Type B pancreatic cell (in vitro differentiated cells): ENCODE measurements at places on chromosomes 16 and 17. TPM values are rescaled to one million over a fixed set of nuclear protein-coding genes. Genes with fewer than 3 reads are reported as not detected.

Gene TBKBP1
- total RNA-seq = 10.5 and 19.7 TPM in 2 replicates

Gene NHLRC4
- total RNA-seq = 0.52 and 1.4 TPM in 2 replicates

Gene GDPD3
- 19.7 and 23.2 TPM in 2 replicates for total RNA-seq

Gene CDR2L
- 34.9 and 96.2 TPM in 2 replicates for total RNA-seq

Gene GSPT1
- 99.1 and 101 TPM in 2 replicates for total RNA-seq

Gene GPR142
- 4.1 and 8.8 TPM in 2 replicates for total RNA-seq

Gene CLEC19A
- total RNA-seq = not detected in 2 replicates

Gene SNAI3
- 0.68 and 0.79 TPM in 2 replicates for total RNA-seq

DNA sequence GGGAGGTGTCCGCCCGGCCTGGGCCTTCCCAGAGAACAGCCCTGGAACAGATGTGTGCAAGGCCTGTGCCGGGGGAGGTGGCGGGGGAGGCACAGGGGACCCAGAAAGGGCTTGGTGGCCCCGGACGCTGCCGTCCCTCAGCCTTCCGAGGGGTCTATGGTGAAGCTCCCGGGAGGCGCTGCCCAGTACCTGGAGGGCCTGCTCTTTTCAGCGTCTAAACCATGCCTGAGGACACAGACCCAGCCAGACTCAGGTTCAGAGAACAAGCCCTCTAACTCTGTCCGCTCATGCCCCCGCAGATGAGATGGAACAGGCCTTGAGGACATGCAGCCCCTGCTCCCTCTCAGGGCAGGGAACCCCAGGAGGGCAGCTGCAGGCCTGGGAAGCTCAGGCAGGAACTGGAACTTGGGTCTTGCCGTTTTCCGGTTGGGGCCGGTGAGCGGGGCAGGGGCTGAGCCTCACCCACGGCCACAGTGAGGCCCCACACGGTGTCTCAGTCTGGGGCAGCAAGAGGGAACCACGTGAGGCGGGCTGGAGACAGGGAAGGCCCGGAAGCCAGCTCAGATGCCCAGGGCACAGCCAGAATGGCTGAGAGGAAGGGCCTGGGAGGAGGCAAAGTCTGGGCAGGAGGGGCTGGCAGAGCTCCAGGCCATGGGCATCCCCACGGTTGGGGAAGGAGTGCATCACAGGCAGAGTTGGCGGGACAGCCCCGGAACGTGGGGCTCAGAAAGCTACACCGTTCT is 12.5 kb downstream of the SLC16A3 start:
- H3K27me3 ChIP-seq = no peaks in the 10 kb centered on the region
- no peak overlapping the region for H3K27ac ChIP-seq
- peaks cover 10% of the 10 kb centered on the region for H3K36me3 ChIP-seq
- peaks cover 5% of the 10 kb centered on the region for H3K4me1 ChIP-seq
- no peak overlapping the region for H3K4me3 ChIP-seq

GRCh38 chr17:13350466-13350865 is 251.3 kb downstream of the HS3ST3A1 start:
- no peak for DNase-seq
- no peaks in the 10 kb centered on the region for H3K27me3 ChIP-seq

GRCh38 chr16:22053921-22054341 is 38.4 kb upstream of the VWA3A start:
- H3K4me3 ChIP-seq = no peak overlapping the region
- no peaks in the 10 kb centered on the region for H3K4me1 ChIP-seq
- no peak overlapping the region for H3K27ac ChIP-seq
- H3K27me3 ChIP-seq = no peaks in the 10 kb centered on the region

GRCh38 chr17:70609566-70609965 is 440.2 kb downstream of the KCNJ2 start:
- H3K4me1 ChIP-seq = peaks cover 9% of the 10 kb centered on the region
- H3K27me3 ChIP-seq = no peaks in the 10 kb centered on the region
- H3K4me3 ChIP-seq = no peak overlapping the region
- H3K36me3 ChIP-seq = no peaks in the 10 kb centered on the region

DNA sequence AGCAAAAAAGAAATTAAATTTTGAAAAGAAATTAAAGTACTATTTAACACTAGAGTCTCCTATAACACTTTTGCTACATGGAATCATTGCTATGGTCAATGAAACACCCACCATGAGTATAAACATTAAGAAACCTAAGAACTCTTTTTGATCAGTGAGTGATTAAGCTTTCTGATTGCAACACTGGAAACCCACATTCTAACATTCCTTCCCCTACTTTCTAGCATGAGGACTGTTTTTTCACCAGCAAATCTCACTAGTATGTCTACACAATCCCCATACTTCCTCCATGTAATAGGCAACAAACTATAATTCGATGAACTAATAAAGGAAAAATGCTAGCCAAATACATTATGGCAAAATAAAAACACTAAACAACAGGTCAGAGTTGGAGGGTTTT is 54.7 kb downstream of the SKAP1 start:
- H3K36me3 ChIP-seq = no peaks in the 10 kb centered on the region
- H3K27ac ChIP-seq = no peak overlapping the region
- DNase-seq = no peak
- no peaks in the 10 kb centered on the region for H3K4me1 ChIP-seq
- H3K4me3 ChIP-seq = no peak overlapping the region

- peak; percentile 64 for DNase-seq
- H3K36me3 ChIP-seq = peaks cover 13% of the 10 kb centered on the region
- H3K4me3 ChIP-seq = peak overlapping the region; percentile 89
- peak overlapping the region; percentile 99 for H3K27ac ChIP-seq
Measured at GRCh38 chr17:36593656-36594316, 2.1 kb downstream of the DHRS11 start.

DNA sequence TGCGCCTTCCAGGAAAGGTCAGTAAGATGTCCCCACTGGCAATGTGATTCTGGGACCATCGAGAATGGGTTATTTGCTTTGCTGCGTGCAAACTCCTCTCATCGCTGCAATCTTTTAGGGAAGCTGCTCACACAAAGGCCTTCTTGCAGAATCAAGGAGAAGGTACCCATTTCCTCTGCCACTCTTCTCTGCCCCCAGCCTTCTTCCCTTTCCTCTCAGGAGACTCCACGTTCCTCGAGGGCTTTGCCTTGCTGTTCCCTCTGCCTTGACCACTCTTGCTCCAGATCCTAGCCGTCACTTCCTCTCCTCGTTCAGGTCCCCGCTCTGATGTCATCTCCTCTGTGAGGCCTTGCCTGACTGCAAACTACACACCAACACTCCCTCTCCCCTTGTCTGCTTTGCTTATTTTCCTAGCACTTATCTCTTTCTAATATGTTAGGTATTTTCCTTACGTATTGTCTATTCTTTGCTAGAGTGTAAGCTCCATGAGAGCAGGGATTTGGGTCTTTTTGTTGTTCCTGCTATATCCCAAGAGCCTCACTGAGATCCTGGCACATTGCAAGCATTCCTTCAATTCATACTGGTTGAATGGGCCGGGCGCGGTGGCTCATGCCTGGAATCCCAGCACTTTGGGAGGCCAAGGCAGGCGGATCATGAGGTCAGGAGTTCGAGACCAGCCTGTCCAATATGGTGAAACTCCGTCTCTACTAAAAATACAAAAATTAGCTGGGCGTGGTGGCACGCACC is 5.3 kb upstream of the CRK start:
- H3K27me3 ChIP-seq = no peaks in the 10 kb centered on the region
- H3K4me1 ChIP-seq = no peaks in the 10 kb centered on the region
- no peak for DNase-seq
- no peaks in the 10 kb centered on the region for H3K36me3 ChIP-seq
- H3K27ac ChIP-seq = peak overlapping the region; percentile 31
- H3K4me3 ChIP-seq = no peak overlapping the region

GRCh38 chr17:79836972-79837887 is 2.0 kb downstream of the CBX4 start:
- H3K4me3 ChIP-seq = peak overlapping the region; percentile 94
- H3K27me3 ChIP-seq = peaks cover 45% of the 10 kb centered on the region
- peaks cover 9% of the 10 kb centered on the region for H3K36me3 ChIP-seq
- peaks cover 21% of the 10 kb centered on the region for H3K4me1 ChIP-seq
- peak overlapping the region; percentile 94 for H3K27ac ChIP-seq

- peaks cover 9% of the 10 kb centered on the region for H3K27me3 ChIP-seq
- no peak overlapping the region for H3K27ac ChIP-seq
- H3K4me3 ChIP-seq = no peak overlapping the region
- H3K36me3 ChIP-seq = no peaks in the 10 kb centered on the region
Measured at GRCh38 chr17:36072431-36073121, 8.5 kb downstream of the CCL18 start.

GRCh38 chr16:13060932-13061331 is 159.5 kb downstream of the SHISA9 start:
- DNase-seq = no peak
- H3K36me3 ChIP-seq = no peaks in the 10 kb centered on the region
- H3K4me3 ChIP-seq = no peak overlapping the region
- H3K4me1 ChIP-seq = no peaks in the 10 kb centered on the region
- H3K27ac ChIP-seq = no peak overlapping the region

GRCh38 chr17:78781104-78781892 is 775 bp downstream of the CYTH1 start:
- H3K36me3 ChIP-seq = no peaks in the 10 kb centered on the region
- H3K4me3 ChIP-seq = peak overlapping the region; percentile 92
- H3K4me1 ChIP-seq = peaks cover 19% of the 10 kb centered on the region
- H3K27ac ChIP-seq = peak overlapping the region; percentile 58

DNA sequence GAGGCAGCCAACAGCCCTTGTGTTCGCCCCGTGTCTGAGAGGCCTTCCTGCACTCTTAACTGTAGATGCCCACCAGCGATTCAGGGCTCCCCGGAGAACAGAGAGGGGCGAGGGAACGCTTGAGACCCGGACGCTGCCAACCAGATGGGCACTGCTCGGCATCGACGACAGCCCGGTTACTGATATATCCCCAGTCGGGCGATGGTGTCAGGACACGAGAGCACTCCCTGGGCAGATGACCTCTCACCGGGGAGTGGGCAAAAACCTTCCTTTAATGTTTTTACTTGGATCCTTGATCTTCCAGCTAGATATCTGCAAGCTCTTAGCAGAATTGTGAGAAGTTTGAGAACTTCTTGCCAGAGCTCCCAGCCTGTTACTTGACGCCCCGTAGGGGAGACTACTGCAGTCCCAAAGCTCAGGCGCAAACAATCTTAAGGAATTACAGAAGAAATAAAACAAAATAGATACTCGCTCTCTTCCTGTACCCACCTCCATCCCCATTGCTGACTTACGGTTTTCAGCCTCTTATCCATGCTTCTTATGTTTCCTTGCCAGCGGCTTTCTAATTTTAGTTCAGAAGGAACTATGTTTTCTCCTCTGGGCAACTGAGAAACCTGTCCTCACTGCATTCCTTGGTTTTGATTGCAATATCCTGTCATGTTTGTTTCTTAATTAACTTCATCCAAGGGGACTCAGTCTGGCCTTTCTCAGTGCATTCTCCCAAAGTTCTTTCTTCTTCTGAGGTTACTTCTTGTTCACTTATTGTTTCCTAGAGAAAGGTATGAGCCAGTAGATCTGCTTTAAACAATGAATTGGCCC is 845 bp downstream of the SP2 start:
- H3K4me3 ChIP-seq = peak overlapping the region; percentile 89
- DNase-seq = no peak
- peaks cover 29% of the 10 kb centered on the region for H3K4me1 ChIP-seq
- no peaks in the 10 kb centered on the region for H3K27me3 ChIP-seq
- H3K36me3 ChIP-seq = peaks cover 10% of the 10 kb centered on the region
- H3K27ac ChIP-seq = peak overlapping the region; percentile 88

GRCh38 chr16:52460639-52461178 is 86.2 kb downstream of the TOX3 start:
- H3K27me3 ChIP-seq = peaks cover 42% of the 10 kb centered on the region
- peaks cover 3% of the 10 kb centered on the region for H3K36me3 ChIP-seq
- H3K4me3 ChIP-seq = no peak overlapping the region
- peaks cover 15% of the 10 kb centered on the region for H3K4me1 ChIP-seq
- DNase-seq = no peak

DNA sequence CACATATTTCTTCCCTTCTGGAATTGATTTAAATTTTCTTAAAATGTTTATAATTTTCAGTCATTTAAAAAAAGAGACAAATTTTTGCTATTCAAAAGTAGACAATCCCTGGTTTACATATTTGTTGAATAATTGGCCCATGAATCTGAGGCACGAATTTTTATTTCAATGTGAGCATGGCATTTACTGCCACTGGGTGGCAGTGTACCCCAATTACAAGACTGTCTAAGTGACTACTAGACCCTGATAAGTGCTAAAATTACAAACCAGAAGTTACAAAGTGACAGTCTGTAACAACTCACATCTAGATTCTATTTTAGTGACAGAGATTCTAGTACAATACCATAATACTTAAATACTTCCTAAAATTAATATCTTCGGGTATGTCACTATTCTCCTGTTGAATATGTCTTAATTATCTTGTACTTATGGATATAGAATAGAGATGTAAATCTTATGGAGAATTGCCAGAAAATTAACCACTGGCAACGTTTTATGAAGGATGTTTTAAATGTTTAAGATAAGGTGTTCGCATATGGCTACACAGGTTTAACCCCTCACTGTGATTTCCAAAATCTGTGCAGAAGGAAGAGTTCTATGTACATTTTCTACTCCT is 235.8 kb downstream of the MAP2K4 start:
- peaks cover 30% of the 10 kb centered on the region for H3K27me3 ChIP-seq
- DNase-seq = no peak
- no peaks in the 10 kb centered on the region for H3K4me1 ChIP-seq
- no peaks in the 10 kb centered on the region for H3K36me3 ChIP-seq
- H3K4me3 ChIP-seq = no peak overlapping the region
- H3K27ac ChIP-seq = no peak overlapping the region

GRCh38 chr17:27495460-27495859 is 39.2 kb downstream of the KSR1 start:
- H3K4me3 ChIP-seq = peak overlapping the region; percentile 75
- peaks cover 68% of the 10 kb centered on the region for H3K4me1 ChIP-seq
- peaks cover 6% of the 10 kb centered on the region for H3K36me3 ChIP-seq
- DNase-seq = no peak

- no peaks in the 10 kb centered on the region for H3K27me3 ChIP-seq
- peaks cover 12% of the 10 kb centered on the region for H3K4me1 ChIP-seq
- H3K27ac ChIP-seq = no peak overlapping the region
- H3K36me3 ChIP-seq = peaks cover 3% of the 10 kb centered on the region
- peak; percentile 84 for DNase-seq
Measured at GRCh38 chr17:65559804-65560627, 1.4 kb downstream of the AXIN2 start.

- DNase-seq = no peak
- H3K27ac ChIP-seq = no peak overlapping the region
- no peak overlapping the region for H3K4me3 ChIP-seq
- H3K27me3 ChIP-seq = peaks cover 3% of the 10 kb centered on the region
- no peaks in the 10 kb centered on the region for H3K36me3 ChIP-seq
Measured at GRCh38 chr16:80123189-80123588, 417.6 kb upstream of the DYNLRB2 start.

GRCh38 chr17:39213852-39214251 is 11.9 kb downstream of the STAC2 start:
- DNase-seq = no peak
- no peak overlapping the region for H3K4me3 ChIP-seq
- H3K27ac ChIP-seq = no peak overlapping the region
- H3K36me3 ChIP-seq = no peaks in the 10 kb centered on the region
